Thoracic aorta (tissue), 2 donors: ENCODE measurements at places on chromosomes 16 and 17.

GRCh38 chr17:75481194-75482068 lies 25.0 kb downstream of the TMEM94 start:
- no peak for DNase-seq

DNA sequence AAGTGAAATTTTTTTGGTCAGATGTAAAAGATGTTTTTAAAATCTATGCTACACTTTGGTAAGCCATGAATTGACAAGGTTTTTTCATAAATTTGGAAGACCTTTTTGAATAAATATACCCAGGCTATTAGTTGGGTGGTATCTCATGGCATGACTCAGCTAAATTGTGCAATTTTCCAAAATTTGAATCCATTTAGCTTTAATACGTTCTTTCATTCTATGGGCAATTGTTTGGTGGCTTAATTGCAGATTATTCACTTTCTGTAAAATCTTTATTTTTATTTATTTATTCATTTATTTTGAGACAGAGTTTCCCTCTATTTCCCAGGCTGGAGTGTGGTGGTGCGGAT lies 82.8 kb upstream of the TNRC6A start:
- DNase-seq, result no peak

DNA sequence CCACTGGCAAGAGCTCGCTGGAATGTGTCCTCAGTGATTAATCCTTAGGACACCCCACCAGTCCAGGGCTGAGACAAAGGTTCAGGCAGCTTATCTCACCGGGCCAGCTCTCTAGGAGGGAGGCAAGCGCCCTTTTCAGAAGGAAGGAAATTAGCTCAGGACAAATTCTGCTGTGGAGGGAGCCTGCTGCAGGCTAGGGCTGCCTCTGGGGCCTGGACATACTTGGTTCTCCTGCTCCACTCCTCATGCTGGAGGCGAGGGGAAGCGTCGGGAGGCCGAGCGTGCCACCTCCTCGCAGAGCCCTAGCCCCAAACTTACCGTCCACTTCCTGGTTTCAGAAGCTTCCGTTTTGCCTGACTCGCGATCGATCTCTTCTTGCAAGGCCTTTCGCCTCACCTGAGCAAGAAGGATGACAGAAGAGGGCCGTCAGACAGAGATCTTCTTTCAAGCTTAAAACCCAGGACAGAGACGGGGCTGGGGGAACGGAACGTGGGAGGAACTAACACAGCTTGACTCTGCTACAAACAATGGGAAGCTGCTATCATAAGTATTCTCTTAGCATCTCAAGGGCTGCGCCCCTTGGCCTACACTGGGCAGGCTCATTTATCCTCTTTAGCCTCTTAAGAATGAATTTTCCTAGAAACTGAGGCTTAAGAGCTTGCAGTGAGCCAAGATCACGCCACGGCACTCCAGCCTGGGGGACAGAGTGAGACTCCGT lies 7.7 kb downstream of the KNOP1 start:
- DNase-seq, result no peak

DNA sequence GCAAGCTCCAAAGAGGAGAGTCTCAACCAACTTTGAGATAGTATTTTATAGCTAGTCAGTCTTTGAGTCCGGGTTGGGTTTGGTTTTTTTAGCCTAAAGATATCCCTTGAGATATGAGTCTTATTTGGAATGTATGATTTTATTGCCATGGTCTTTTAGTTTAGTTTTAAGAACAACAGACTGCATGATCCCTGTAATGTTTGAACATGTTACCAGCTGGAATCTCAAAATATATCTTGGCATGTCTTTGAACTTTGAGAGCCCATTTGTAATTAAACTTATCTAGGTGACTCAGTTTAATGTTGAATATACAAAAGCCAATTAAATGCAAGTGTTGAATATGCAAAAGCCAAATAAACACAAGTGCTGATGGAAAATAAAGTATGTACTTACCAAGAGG lies 100.6 kb downstream of the TANGO6 start:
- no peak for DNase-seq
